ENCODE measurements at places on chromosomes 4 and X.

DNA sequence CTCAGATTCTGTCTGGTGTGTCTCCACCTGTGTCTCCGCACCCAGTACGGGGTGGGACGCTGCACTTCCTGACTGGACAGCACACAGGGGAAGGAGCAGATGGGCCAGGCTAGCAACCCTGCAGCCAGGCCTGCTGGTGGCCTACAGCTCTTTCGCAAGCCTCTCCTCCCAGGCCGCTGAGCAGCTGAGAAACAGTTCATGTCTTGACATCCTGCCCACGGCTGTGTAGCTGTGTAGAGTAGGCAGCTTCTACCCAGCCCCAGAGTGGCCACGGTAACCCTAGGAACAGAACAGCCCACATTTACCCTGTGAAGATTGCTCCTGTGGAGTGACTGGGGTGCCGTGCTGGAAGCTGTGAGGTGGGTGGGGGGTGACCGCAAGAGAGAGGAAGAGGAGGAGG lies 38.9 kb downstream of the CCNQ start:
- DNase-seq = no peak

- no peak for DNase-seq
Measured at GRCh38 chr4:98481167-98481566, 177.2 kb downstream of the TSPAN5 start.

DNA sequence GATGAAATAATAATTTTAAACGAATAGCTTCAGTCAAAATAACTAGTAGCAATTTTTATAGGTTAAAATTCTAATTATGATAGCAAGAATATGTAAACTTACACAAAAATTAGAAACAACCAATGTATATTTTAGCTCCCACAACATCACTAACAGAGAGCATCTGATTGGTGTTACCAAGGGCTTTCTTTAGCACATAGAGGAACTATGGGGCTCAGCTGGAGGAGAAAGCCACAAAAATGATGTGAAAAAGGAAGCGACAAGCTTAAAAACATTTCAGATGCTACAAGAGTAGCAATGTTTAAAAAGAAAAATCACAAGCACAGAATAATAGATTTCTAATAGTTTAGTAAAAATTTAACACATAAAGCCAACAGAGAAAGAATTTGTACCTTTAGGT lies 56.3 kb downstream of the ATP8A1 start:
- DNase-seq = no peak

DNA sequence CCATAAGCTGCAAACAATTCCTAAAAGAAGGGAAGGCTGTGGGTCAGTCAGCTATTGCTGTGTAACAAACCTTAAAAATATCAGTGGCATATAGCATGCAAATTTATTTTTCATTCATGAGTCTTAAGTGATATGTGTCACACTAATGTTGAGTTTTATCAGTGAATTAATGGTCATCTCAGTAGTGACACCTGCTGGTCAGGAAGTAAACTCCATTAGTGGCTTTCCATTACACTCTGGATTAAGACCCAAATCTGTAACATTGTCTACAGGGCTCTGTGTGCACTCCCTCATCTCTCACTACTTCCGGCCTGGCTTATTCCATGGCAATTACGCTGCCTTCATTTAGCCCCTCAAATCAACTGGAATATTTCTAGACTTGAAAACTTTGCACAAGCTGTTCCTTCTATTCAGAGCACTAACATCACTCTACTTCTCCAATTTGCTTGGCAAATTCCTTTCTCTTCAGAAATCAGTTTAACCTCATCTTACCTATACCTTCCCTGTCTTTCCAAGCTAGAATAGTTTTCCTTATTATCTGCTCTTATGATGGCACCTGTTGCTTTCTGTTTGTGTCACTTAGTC lies 217.3 kb upstream of the TAPT1 start:
- DNase-seq = peak; percentile 16

DNA sequence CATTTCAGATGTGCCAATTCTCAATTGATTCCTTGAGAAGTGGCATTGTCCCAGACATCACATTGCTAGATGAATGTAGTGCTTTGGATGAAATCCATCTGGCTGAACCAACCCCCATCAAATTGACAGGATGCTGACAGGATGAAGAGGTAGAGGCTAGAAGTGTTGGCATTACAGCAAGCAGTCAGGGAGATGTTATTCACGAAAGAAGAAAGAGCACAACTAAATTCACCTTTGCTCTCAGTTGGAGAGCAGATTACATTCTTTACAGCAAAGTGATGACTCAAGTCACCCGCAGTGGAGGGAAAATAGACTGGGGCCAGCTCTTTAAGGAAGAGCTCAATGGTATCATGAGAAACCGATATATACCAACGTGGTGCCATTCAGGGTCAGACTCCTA lies 259.6 kb downstream of the C4orf33 start:
- peak; percentile 55 for DNase-seq

DNA sequence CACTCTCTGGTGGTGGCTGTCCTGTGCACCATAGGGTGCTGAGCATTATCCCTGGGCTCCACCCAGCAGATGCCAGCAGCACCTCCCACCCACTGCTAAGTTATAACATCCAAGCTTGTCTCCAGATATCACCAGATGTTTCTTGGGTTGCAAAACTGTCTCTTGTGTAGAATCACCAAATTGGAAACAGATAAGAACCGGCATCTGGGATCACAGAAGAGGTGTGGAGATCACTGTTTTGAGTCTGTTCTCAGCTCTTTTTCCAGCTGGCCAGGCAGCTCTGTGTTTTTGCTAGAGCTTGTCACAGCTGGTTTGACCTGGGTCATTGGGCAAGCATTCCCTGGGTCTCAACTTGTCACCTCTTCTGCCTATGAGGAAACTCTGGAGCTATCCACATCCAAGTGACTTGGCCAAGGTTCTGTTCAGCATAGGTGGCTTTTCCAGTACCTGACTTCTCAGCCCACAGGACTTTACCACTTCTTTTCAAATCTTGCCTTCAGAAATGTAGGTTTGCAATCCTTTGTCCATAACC lies 15.3 kb upstream of the PUDP start:
- DNase-seq = no peak

- DNase-seq = peak; percentile 0
Measured at GRCh38 chrX:29535212-29536162, 679.9 kb upstream of the MAGEB2 start.

DNA sequence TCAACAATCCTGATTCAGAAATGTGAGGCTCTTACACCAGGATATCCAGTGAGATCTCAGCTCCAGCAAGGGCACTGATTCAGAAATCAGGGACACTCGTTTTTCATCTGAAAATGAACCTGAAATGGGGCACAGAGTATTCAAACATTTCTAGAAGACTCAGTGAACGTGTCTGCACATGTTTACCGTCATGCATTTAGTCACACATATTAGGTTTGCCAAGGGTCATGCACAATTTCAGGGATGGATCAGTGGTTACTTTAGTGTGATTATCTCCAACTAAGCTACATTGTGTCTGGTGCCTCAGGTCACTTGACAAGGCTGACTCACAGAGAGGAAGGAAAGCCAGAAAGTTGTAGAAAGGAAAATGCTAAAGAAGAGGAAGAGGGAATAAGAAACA lies 33.6 kb upstream of the SPANXN2 start:
- no peak for DNase-seq

- no peak for DNase-seq
Measured at GRCh38 chr4:168734703-168735678, 238.1 kb downstream of the PALLD start.

DNA sequence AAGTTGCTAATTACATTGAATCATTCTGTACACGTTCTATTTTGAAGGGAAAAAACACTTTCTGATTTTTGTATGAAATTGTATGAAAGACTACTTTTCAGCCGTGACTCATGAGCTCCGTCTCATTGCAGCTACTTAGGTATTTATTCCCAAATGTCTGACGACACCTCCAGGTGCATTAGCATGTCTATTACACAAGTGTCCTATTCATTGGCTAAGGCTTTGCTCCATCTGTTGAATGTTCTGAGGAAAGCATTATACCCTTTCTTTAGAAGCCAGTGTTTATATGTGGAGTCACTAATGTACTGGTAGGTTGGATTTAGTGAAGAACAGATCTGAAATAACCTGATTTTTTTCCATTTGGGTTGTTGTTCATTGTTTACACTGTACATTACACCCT lies 51.8 kb downstream of the MAP7D3 start:
- no peak for DNase-seq

DNA sequence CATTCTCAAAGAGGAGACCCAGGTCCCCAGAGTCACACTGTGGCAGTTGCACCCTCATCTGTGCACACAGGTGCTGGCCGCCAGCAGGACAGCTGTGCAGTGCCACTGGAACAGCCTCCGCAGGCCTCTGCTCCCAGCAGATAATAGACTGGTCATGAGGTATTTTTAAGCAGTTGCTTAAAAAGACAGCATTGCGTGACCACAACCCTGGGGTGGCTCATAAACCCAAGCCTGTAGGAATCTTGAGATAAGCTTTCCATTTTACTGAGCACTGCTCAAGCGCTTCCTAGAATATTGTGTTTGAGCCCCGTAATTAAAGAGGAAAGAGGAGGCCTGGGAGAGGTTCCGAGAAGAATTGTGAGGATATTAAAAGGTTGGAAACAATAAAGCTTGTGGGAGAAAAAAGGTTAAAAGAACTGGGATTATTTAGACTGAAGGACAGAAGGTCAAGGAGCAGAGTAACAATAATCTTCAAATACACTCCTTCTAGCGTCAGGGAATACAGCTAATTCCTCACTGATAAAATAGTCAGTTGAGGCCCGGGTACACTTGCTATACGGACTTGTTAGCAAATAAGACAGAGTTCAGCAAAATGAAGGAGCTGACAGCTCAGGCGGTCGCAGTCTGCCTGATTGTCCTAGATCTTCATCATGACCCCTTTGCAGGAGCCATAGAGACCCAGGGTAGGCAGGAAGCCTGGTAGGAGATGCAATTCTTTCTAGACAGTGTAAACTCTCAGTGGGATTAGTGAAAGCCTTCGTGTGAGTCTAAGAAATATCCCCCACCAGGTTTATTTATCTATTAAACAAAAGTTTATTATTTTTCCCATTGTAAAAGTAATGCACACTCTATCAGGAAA lies 86.2 kb upstream of the KIT start:
- DNase-seq = no peak

GRCh38 chr4:186839122-186840037 lies 115.7 kb upstream of the FAT1 start:
- DNase-seq = peak; percentile 73

DNA sequence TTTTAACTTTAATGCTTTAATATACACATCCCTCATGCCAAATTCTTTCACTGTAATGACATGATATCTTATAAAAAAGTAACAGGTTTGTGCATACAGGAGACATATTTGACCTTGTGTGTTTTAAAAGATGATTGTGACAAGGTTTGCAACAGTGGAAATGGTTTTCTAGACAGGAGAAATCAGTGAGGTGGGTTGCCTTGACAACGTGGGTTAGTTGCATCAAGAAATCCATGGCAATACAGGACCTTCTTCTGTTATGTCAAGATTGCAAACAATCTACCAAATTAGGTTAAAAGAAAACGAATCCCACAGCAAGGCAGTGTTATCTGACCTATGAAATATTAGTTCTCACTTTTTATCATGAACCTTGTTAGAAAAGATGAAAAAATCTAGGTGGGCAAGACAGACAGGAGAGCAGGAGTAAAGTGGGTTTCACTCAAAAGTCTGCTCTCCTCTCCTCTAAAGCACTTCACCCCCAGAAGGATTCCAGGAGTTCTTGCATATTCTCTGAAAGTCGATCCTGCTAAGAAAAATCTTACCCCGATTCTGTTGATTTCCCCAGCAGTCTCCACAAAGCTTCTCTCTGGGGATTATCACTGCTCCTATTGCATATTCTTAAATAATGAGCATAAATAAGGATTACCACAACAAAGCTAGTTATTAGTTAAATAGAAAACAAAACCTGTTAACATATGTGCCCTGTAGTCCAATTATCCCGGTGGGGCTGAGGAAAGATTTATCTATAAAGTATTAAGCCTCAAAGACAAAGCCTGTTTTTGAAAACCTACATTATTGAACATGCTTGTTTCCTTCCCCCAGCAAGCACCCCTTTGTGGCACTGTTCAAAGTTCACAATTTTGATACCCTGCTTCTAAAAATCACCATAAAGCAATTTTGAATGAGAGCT lies 71.0 kb downstream of the TMA16 start:
- no peak for DNase-seq

GRCh38 chr4:165472943-165473676 lies 94.3 kb downstream of the CPE start:
- DNase-seq = no peak

DNA sequence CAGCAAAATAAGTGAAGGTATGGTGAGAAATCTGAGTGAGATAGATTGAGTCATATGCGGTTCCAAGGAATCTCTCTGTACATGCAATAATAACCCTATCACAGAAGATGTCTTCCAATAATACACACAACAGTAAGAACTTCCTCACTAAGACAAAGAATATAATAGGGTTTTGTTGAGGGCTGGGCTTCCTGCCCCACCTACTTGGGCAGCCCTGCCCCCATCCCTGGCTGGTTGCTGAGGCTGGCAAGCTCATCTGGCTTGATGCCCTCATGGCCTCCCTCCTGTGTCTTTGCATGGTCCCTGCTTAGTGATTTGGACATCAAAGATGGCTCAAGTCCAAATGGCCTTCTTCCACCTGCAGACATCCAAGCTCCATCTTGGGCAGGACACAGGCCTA lies 2.7 kb downstream of the GEMIN8 start:
- no peak for DNase-seq

DNA sequence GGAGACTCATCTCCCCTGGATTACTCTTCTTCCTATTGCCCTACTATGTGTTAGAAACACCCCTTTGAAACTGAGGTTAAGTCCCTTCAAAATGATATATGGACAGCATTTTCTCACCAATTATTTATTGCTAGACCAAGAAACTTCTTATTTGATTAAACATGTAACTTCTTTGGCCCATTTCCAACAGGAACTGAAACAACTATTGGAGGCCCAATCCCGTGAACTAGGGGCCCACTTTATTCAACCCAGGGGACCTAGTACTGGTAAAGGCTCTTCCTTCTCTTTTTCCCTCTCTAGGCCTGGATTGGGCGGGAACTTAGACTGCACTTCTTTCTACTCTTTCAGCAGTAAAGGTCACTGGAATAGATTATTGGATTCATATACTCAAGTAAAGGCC lies 16.7 kb upstream of the COL25A1 start:
- DNase-seq = no peak

DNA sequence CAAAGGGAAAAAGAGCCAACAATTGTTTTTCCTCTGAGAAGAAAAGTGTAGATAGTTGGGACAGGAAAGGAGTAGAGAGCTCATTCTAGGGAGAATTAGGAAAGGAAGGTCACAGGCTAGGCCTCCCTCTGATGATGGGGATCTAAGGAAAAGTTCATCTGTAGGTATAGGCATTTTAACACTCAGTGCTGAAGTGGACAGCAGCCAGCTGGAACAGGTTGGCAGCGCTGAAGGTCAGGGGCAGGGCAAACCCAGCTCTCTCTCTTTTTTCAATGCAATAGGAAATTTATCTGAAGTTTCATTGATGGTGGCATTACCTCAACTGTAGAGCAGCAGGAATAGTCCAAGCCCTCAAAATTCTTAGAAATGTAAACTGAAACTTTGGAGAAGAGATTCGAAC lies 98.5 kb upstream of the ETNPPL start:
- DNase-seq = no peak

GRCh38 chr4:13484749-13485221 lies 645 bp upstream of the RAB28 start:
- no peak for DNase-seq
